ENCODE measurements at places on chromosomes 11 and 22. TPM values are rescaled to one million over a fixed set of nuclear protein-coding genes. Genes with fewer than 3 reads are reported as not detected.

MRGPRX4 gene
- polyA plus RNA-seq = not detected

MYO18B gene
- polyA plus RNA-seq = 41.5 TPM

OR51B2 gene
- not detected for polyA plus RNA-seq

SLC22A12 gene
- polyA plus RNA-seq = not detected

FAM180B gene
- 3.7 TPM for polyA plus RNA-seq

P2RY2 gene
- 1.6 TPM for polyA plus RNA-seq

TMPRSS4 gene
- polyA plus RNA-seq = 0.42 TPM

ST14 gene
- polyA plus RNA-seq = not detected

F2 gene
- polyA plus RNA-seq = not detected

GRCh38 chr11:128116885-128117284 is 470.5 kb downstream of the ETS1 start:
- no peak for DNase-seq

DNA sequence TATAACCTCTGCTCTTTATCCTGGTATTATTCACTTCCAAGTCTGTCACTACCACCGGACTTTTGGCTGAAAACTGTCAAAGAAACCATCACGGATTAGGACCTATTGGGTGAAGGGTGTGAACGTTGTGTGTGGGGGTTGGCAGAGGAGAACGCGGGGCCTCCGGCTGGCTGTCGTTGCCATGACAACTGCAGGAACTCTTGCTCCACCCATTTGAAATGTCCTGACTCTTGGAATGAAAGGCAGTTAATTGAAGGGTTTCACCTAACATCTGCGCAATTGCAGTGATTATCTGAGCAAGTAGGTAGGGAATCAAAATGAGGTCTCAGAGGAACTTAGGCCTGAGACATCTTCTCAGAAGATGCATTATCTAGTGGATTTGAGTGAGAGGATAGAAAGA is 60.9 kb upstream of the CLMP start:
- no peak for DNase-seq

DNA sequence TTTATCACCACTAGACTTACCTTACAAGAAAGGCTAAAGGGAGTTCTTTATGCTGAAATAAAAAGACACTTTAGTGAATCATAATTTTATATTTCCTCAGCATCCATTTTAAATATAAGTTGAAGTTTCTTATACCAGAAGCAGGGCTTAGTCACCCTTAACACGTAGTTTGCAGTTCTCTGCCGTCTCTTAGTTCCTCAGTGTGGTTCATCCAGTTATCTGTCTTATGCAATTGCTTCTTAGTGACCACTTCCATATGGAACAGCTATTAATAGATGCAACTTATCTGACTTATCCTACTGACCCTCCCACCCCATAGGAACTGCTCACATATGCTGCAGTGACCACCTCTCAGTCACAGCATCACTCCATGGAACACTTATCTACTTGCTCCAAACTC is 11.7 kb upstream of the SLC36A4 start:
- no peak for DNase-seq

DNA sequence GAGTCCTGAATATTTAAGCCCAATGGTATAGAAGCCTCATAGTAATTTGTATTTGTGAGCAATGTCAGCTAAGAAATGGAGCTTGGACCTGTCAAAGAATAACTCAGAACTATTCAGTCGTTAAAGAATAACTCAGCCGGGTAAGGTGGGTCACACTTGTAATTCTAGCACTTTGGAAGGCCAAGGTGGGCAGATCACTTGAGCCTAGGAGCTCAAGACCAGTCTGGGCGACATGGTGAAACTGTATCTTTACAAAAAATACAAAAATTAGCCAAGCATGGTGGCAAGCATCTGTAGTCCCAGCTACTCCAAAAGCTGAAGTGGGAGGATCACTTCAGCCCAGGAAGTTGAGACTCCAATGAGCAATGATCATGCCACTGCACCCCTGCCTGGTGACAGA is 1526.5 kb downstream of the LRRC4C start:
- DNase-seq = no peak

- no peak for DNase-seq
These were observed 883 bp upstream of the HMOX1 start for GRCh38 chr22:35380013-35380412.

GRCh38 chr11:116314006-116314405 is 458.8 kb downstream of the BUD13 start:
- DNase-seq = no peak

DNA sequence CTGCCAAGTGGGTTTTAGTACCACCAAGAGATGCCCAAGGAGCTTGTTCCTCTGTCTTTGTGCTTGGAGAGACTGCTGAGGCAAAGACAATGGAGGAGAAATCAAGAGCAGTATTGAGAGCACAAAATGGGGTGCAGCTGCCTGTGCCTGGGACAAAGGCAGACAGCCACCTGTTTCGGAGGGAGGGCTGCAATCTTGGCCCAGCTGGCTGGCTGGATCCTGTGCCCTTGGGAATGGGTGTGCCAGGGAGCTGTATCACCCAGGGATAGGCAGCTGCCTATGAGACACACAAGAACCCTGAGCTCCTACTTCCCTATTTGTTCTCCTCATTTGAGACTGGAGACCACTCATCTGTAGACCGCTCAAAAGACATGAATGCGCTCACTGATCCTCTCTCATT is 23.3 kb upstream of the CHRM4 start:
- no peak for DNase-seq

GRCh38 chr11:104630352-104630751 is 267.9 kb downstream of the CASP12 start:
- no peak for DNase-seq

GRCh38 chr11:105486929-105487328 is 122.9 kb upstream of the GRIA4 start:
- DNase-seq = no peak

- DNase-seq = no peak
These were observed 51.0 kb downstream of the RPUSD4 start for GRCh38 chr11:126160345-126161022.

DNA sequence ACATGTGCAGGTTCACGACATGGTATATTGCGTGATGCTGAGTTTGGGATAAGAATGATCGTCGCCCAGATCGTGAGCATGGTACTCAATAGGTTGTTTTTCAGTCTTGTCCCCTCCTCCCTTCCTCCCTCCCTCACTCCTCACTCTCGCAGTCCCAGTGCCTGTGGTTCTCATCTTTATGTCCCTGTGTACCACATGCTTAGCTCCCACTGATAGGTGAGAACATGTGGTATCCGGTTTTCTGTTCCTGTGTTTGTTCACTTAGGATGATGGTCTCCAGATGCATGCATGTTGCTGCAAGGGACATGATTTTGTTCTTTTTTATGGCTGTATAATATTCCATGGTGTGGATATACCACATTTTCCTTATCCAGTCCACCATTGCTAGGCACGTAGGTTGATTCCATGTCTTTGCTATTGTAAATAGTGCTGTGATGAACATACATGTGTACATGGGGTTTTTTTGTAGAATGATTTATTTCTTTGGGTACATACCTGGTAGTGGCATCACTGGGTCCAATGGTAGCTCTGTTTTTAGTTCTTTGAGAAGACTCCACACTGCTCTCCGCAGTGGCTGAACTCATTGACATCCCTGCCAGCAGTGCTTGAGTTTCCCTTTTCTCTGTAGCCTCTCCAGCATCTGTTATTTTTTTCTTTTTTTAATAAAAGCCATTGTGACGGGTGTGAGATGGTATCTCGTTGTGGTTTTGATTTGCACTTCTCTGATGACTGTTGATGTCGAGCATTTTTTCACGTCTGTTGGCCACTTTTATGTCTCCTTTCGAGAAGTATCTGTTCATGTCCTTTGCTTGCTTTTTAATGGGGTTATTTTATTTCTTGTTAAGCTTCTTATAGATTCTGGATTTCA is 16.4 kb downstream of the ZBED4 start:
- no peak for DNase-seq

- no peak for DNase-seq
These were observed 22.6 kb downstream of the EIF3M start for GRCh38 chr11:32606220-32606619.

- DNase-seq = no peak
These were observed 37.8 kb downstream of the GALNT18 start for GRCh38 chr11:11583801-11584529.

DNA sequence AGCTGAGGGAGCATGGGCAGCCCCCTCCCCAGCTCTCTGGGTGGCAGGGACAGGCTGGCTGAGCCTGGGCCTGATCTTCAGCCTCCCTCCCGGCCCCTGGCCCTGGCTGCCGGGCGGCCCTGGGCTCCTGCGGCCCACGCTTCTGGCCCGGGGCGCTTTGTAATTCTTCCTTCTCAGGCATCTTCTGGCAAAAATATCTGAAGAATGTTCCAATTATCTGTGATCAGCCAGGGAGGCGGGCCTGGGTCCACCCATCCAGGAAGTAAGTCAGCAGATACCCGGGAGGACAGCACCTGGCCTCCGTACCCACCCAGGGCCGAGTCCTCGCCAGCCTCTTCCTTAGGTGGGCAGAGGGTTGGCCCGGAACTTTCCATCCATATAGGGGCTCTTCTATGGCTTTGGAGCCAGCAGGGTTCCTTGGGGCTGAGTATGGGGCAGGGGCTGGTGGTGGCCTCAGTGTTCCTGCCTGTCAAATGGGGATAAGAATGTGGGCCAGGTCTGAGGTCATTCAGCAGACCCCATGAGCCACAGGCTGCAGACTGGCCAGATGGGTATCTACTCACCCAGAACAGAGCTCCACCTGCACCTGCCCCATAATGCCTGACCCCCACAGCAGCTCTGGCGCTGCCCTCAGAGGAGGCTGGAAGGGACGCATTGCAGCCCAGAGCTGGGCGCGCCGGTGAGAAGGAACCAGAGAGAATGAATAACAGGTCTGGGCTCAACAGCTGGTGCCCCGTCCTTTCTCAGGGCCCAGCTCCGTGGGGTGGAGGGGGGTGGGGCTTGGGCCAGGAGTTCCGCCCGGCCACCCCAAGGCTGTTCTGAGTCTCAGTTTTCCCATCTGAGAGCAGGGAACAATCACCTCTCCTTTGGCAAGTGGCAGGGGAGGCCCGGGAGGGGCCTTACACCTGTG is 16.2 kb downstream of the WNT7B start:
- DNase-seq = no peak

- DNase-seq = peak; percentile 78
These were observed 844 bp downstream of the PCF11 start for GRCh38 chr11:83157594-83158356.

GRCh38 chr11:101567071-101567470 is 16.7 kb downstream of the TRPC6 start:
- no peak for DNase-seq

DNA sequence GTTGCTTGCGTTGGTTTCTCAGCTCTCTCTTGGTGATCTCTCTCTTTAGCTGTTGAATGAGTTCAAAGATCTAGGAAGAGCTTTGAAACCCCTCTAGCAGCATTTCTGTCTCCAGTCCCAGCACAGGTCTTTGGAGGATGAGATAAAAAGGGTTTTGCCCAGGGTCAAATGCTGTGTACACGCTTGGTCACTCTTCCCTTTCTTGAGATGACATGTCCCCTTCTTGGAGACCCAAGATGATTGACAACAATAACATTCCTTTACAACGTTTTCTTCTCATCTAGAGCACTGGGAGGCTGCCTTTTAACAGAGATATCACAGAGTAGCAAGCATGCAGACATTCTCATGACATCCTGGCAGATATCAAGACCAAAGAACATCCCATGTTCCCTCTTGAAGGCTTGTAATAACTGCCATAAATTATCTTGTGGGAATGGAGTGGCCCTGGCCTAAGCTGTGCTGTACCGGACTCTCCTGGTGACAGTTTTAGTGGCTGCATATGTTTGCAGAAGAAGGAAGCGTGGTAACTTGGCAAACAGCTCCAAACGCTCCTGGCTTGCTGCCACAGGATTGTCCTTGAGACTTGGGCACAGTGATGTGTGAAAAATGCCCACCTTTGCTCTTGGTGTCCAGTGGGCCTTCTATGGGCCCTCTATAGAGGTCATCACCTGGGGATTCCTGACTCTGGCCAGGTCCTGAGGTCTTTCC is 107.8 kb downstream of the PTPRJ start:
- no peak for DNase-seq

GRCh38 chr11:7965386-7965785 is at the start of gene NLRP10:
Gene NLRP10, minus strand, starts transcription at chr11:7965447. Its CDS starts 1,952 bp downstream, at chr11:7963495.
- no peak for DNase-seq

GRCh38 chr11:113496026-113496651 is 20.9 kb upstream of the DRD2 start:
- DNase-seq = no peak

GRCh38 chr11:33863418-33864172 is 28.3 kb downstream of the LMO2 start:
- no peak for DNase-seq

GRCh38 chr11:47593934-47594855 is at the start of gene C1QTNF4:
Gene C1QTNF4, minus strand, starts transcription at chr11:47594411. Its CDS starts 3,601 bp downstream, at chr11:47590810.
- DNase-seq = no peak

DNA sequence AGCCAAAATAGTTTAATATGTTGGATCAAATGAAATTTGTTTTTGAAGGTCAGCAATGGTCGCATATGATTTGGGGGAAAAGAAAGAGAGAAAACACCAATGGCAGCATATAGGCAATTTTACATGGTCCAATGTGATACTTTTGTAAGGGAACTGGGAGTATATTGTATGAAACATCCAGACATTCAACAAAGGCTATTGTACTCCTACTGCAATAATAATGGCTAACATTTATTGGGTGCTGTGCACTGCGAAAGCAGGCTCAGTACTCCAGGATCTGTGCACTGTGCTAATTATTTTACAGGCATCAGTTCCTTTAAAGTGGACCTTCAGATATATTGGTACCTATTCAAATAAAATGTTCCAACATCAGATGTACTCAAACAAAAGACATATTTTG is 5.9 kb upstream of the OR10V1 start:
- DNase-seq = no peak

GRCh38 chr11:1062075-1062820 is 12.4 kb upstream of the MUC2 start:
- DNase-seq = no peak

DNA sequence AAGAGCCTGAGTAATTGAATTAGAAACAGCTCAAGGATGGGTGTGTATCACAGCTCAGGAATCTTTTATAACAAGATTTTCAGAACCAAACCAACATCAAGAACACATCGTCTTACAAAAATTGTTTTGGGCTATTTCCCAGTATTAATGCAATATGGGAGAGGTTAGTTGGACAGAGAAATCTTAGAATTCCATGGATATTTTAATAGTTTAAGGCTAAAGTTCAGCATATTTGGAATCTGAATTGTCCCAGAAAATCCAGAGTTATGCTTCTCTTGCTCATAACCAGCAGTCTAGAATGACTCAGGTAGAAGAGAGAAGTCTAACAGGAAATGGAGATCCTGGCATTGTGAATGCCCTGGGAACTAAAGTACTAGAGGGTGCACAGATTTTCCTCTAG is 74.6 kb downstream of the ADM start:
- no peak for DNase-seq

GRCh38 chr11:19225123-19225522 is 15.6 kb downstream of the E2F8 start:
- DNase-seq = no peak

GRCh38 chr22:47474464-47474863 is 712.0 kb downstream of the TBC1D22A start:
- DNase-seq = peak; percentile 10

All from muscle of arm (tissue), 14 donors.